ENCODE measurements at places on chromosomes 3 and 15. TPM values are rescaled to one million over a fixed set of nuclear protein-coding genes. Genes with fewer than 3 reads are reported as not detected.

DNA sequence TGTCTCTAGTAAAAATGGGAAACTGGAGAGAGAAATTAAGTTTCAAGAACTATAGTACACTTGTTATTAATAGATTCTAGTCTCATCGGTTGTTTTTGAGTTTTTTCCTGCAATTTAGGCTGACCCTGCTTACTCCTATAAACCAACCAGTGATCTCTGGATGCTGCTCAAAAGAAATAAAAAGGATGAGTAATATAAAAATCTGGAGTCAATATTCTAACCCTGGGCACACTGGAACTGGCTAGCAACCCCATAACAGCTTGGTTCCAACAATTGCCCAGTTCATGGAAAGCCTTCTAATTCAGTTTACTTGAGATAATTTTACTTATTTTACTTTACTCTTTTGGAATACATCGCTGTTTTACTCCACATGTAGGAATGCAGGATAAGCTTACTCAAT lies 211.6 kb downstream of the GBE1 start:
- no peak for DNase-seq

- no peak for DNase-seq
These were observed 33.4 kb upstream of the SCAANT1 start for GRCh38 chr3:63945558-63946096.

ZPLD1 gene
- total RNA-seq, result not detected

FNDC3B gene
- total RNA-seq, result 72.2 TPM

MUC13 gene
- not detected for total RNA-seq

SAMD7 gene
- total RNA-seq, result not detected

SLC2A2 gene
- not detected for total RNA-seq

DISP2 gene
- total RNA-seq, result 0.51 TPM

CASR gene
- not detected for total RNA-seq
